ENCODE measurements at places on chromosomes 4 and X. TPM values are rescaled to one million over a fixed set of nuclear protein-coding genes. Genes with fewer than 3 reads are reported as not detected.

DNA sequence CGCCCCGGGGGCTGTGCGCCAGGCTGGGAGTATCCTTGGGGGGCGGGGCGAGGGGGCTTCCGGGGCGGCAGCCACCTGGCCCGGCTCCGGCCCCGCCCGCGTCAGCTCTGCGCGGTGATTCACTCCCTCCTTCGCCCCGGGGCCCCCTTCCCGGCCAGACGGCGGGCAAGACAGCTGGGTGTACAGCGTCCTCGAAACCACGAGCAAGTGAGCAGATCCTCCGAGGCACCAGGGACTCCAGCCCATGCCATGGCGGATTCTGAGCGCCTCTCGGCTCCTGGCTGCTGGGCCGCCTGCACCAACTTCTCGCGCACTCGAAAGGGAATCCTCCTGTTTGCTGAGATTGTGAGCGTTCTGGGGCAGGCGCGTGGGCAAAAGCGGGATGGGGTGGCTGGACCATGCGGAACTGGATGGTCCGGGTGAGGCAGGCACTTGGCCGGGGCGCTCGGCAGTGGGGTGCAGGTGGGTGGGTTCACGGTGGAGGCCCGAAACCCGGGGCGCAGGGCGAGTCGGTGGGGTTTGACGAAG is at the start of gene PLP2:
Gene PLP2 (plus strand): TSS at position 147 of the 528 bp plus-strand sequence. CDS start 103 bp downstream, at position 250.
- peak; percentile 79 for DNase-seq

DNA sequence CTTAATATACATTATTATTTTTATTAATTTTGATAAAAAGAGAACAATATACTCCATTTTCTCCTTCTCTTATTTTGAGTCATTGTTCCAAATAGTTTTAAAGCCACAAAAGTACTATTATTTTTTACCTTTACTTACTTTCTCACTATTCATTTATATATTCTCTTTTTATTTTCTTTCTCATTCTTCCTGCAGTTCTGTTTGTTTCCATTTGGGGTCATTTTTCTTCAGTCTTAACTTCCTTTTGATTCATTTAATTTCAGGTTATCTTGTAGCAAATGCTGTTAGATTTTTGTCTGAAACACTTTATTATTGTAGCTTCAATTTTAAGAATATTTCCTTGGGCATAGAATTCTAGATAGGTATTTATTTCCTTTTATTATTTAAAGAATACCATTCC is 438.6 kb upstream of the EPHA5 start:
- DNase-seq: no peak

GRCh38 chrX:154531626-154532025 is 15.0 kb downstream of the G6PD start:
- DNase-seq: no peak

DNA sequence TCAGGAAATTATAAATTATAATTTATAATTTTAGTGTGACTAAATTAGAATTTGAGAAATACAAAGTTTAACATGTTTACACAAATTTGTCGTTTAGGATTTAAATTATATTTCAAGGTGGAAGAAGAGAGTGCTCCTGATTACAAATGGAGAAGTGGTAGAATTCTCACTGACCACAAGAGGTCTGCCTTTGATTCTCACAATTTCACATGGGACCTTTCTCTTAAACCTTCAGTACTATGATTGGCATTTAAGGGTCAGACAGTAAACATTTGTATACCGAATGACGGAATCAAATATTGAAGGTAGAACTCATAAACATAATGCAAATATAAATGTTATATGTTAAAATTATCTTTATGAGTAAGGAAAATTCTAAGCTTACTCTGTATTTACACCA is 171.7 kb downstream of the SLIT2 start:
- no peak for DNase-seq

GRCh38 chr4:176988226-176988625 is 195.5 kb upstream of the VEGFC start:
- no peak for DNase-seq

DNA sequence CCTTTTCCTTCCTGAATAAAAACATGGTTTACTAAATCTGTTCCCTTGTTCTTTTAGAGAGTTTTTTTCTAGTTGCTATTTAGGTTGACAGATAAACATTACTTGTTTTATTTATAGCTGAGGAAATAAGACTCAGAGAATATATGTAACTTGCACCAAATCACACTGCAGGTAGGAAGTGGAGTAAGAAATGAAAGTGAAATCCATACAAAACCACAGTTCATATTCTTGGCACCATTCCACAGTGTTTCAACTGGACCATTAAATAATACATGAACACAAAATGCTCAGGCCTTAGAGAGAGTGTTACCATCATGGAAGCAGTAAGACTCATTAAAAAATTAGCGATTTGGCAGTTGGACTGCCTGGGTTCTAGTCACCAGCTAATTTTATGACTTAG is 326.9 kb upstream of the SLIT2 start:
- no peak for DNase-seq

DNA sequence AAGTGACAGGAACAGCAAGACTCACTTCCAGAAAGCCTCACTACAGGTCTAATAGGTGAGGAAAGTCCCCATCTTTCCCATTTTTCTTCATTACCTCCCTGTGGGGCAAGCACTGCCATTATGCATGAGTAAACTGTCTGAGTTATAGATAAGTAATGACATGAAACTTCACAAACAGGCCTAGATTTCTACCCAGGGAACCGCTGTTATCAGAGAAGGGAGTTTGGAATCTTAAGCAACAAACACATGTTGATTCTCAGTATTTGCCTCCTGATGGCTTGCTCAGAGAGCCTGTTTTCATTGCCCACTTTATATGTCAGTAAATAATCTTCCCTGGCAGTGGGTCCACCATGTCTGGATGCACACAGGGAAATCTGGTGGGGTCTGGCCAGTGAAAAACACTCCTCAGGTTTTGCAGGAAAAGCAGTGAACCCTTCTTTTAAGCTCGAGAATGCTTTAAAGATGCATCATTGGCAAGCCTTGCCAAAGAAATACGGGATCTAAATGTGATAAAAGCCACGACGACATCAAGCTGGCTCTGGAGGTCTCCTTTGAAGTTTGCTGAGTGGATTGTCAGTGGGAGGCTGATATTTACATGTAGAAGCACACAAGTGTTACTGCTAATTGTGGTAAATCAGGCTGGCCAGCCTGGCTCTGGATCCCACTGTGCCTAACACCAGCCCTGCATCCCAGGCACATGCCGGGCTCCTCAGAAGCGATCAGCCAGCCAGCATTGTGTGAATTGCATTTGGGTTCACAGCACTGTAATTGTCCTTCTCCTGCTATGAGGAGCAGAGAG is 25.2 kb downstream of the PDGFRA start:
- DNase-seq: no peak

- DNase-seq: no peak
Observed at GRCh38 chr4:73507541-73507940, 26.0 kb downstream of the AFM start.

Gene SLAIN2
- total RNA-seq: 76.5 TPM
